ENCODE measurements at places on chromosomes 11 and 22.

DNA sequence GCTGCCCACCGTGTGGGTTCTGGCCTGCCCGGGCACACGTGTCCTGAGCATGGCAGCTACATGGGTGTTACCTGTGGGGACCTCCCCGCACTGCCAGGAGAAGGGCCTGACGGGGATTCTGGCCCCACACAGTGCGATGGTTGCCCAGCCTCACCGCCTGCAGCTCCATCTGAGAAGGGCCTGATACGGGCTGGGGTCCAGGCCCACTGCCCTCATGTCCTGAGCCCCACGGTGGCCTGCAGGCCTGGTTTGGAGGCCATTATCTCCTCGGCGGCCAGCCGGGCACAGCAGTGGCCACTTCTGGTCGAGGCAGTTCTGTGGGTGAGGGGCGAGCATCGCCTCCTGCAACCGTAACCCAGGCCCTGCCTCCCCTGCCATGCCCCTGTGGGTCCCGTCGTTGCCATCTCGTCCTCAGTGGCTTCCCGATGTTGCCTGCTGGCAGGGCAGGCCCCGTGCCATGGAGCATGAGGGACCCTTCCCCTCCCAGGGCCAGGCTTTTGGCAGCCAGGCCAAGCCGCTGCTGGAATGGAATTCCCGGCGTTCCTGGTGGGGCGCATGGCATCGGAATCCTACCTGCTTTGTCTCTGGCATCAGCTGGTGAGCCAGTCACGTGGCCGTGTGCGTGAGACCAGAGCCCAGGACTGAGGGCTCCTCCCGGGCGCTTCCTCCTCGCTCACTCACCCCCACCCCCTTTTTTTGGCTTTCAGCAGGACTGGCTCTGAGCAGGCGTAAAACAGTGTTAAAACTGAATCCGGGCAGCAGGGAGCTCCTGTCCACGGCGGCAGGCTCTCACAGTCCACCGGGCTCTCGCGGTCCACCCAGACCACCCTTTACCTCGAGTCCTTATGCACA is 71.9 kb upstream of the PPARA start:
- DNase-seq, result no peak

DNA sequence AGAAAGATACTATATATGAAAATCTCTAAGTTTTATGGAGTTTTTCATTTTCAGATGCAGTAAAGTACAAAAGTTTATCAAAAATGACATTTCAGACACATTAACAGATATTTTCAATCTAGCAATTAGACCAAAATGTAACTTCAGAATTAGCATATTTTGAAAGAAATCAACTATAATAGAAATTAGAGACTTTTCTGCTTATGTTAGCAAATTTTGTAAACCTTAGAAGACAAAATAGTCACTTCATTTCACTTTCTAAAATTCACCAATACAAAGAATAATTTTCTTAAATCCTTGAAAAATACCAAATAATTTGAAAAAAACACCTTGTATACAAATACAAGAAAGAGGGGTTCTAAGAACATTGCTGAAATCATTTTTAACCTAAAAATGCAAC is 135.8 kb upstream of the FIBIN start:
- DNase-seq, result no peak

- no peak for DNase-seq
These were observed 46.8 kb downstream of the APIP start for GRCh38 chr11:34869425-34869824.

DNA sequence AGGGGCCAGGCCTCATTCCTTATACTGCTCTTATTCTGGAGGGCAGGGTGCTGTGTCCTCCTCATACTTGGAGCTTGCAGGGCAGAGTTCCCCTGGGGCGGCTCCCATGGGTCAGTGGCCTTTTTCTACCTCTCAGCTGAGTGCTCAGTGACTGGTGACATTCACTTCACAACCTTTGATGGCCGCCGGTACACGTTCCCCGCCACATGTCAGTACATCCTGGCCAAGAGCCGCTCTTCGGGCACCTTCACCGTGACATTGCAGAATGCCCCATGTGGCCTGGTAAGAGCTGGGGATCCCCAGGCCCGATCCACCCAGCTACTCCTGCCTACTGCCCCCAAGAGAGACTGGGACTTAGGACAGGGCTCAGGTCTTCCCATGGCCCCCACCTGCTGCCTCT is 14.5 kb downstream of the OTOG start:
- no peak for DNase-seq

DNA sequence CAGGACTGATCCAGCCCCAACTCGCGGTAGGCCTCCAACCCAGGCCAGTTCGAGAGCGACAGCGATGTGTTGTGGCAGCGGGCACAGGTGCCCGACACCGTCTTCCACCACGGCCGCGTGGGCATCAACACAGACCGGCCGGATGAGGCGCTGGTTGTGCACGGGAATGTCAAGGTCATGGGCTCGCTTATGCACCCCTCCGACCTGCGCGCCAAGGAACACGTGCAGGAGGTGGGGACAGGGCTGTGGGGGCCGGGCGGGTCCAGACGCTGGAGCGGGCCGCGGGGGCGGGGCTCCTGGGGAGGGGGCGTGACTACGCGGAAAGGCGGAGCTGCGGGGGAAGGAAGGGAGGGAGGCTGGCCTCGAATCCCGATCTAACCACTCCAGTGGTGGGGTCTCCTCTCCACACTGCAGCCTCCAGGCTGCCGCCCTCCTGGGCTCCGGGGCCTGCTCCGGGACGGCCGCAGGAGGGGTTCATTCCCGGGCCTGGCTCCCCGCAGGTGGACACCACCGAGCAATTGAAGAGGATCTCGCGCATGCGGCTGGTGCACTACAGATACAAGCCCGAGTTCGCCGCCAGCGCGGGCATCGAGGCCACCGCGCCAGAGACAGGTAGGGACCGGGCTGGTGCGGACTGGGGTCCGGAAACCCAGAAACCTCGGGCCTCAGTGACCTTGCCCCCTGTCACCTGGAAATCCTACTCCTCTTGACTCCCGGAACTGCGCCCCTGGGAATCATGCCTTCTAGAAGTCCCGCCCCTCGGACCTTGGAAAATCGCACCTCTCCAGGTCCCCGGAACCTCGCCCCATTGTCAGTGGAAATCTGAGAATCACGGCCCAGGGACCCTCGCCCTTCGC is 14.9 kb downstream of the TMEM258 start:
- no peak for DNase-seq

DNA sequence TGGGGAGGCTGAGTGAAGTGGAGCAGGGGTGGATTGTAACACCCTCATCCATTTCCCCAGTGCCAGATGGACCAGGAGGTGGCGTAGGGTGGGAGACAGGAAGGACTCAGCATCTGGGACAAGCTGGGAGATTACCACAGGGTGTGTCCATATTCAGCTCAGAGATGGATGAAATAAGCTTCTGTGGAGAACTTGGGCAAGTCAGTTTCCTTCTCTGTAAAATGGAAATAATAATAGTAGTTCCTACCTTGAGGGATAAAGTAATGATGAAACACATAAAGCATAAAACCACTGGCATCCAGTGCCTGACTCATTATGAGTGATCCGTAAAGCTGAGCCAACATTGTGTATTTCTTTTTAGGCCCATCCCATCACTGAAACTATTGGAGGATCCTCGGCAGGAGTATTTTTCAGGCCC is 607 bp upstream of the ROBO4 start:
- DNase-seq, result no peak

DNA sequence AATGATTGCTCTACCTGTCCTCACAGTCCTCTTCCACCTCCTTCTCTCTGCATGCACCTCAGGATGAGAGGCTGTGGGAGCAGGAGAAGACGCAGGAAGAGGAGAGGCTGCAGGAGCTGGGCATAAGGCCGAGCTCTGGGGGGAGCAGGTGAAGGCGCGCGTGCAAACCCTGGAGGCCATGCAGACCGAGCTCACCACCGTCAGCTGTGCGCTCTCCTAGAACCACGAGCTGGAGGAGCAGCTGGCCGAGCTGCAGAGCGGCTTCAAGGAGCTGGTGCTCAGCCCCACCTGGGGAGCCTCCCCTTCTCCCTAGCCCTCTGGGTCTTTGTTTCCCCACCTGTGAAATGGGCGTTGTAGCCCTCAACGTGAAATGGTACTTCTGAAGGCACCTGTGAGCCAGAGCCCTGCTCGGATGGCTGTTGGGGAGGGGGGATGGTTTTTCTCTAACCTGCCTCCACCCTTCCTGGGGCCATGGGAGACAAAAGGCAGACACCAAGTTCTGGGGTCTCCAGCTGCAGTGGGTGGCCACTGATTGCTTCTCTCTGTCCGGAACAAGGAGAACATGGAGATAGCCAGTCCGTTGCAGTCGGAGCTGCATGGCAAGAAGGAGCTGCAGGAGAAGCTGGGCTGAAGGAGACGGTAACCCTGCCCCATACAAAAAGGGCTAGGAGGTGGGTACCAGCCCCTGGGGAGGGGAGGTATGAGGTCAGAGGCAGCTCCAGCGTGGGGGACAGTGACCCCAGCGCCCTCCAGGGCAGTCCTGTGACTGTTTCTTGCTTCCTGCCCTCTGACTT is 65.2 kb upstream of the A4GALT start:
- DNase-seq, result no peak
